Astrocyte (in vitro differentiated cells and primary cell): ENCODE measurements at places on chromosomes 12 and 14.

- no peak for DNase-seq
Observed at GRCh38 chr12:112751844-112752243, 39.7 kb upstream of the RPH3A start.

DNA sequence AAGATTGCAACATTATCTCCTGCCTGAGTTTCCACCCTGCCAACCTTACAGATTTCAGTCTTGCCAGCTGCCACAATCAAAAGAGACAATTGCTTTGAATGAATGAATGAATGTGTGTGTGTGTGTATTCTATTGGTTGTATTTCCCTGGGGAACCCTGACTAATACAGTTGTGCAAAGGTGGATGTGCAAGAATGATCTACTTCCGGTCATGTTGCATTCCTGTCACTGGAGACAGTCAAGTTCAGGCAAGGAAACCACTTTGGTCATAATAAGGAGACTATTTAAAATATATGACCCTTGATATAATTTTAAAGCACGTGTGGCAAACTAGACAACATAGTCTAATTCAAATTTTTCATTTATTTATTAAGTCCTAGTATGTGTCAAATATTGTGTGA, 13.1 kb downstream of the RERG start:
- DNase-seq = no peak

- DNase-seq = no peak
Observed at GRCh38 chr12:110379197-110379596, 24.3 kb downstream of the ANAPC7 start.

DNA sequence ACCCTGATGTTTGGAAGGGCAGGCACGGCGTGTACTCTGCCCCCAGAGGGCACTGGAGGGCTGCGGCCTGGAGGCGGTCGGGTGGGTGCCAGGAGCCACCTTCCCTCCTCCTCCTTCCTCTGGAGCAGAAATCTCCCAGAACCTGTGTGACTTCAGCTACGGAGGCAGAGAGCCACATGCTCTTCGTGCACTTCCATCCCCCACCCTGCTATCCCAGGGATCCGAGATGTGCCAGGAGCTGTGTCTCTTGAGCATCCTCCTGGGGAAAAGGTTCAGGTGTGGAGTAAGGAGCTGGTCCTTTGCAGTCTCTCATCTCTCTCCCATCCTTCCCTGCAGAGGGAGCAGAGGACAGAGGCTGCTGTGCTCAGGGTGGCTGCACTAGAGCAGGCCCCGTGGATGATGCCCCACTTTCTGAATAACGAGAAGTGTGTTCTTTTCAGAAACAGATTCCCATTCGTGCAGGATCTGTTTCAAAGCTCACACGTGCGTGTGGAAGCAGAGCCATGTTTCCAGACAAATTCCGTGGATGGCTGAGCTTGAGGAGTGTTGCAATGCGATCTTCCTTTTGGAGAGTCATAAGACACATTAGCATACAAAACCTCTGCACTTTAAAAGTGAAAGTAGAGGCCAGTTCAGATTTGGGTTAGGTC, 162.9 kb downstream of the ADGRD1 start:
- no peak for DNase-seq
